Activated naive CD4-positive, alpha-beta T cell (primary cell): ENCODE measurements at places on chromosomes 6 and 20.

GRCh38 chr20:555976-556385 is 12.4 kb upstream of the CSNK2A1 start:
- DNase-seq: no peak

- no peak for DNase-seq
These were observed 33.5 kb downstream of the PLG start for GRCh38 chr6:160735523-160735922.

DNA sequence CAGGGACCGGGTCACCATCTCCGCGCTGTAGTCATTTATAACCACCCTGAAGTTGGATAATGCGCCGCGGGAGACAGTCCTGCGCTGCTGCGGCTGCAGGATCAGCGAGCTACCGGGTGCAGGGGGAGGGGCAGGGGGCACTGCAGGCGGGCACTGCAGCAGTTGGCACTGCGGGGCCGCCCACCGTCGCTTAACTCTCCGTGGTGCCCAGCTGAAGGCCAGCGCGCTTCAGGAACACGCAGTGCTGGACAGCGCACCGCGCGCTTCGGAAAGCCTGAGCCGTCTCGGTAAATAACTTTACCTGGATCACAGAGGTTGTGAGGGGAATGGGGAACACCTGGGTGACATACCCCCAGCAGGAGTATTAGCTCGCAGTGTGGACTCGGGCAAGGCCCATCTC is 12.4 kb upstream of the LRFN2 start:
- no peak for DNase-seq

DNA sequence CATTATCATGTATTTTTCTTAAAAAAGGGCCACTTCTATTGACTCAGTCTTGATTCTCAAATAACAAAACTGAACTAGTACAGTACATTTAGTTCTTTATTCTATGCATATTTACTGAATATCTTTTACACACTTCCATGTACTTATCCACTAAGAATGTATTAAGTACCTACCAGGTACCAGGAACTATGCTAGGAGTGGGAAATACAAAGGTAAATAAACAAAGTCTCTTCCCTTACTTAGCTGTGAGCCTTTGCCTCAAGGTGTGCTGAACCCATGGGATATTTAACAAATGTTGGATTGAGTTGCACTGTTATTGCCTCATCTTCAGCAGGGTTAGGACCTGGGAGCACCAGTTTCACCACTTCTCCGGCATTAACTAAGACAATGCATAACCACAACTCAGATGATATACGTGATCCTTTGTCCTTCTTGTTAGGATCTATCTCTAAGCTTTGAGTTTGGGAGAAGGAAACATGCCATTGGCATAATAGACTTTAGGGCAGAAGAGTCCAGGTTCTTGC is 533.9 kb downstream of the TFAP2B start:
- no peak for DNase-seq

DNA sequence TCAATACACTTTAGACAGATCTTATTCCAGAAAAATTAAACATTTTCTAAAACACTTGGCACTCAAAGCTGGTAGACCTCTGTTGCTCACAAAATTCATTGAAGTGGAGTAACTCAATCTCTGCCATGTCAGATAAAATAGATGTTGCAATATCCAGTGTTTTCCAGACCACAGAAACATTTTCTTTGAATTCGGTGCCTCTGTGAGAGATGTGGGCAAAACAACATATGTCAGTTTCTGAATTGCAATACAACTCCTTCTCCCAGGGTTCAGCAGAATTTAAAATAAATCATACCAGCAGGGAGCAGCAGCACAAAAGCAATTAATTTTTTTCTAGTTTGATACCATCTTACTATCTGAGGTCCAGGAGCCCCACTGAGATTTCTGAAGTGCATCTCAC is 11.3 kb upstream of the PKHD1 start:
- DNase-seq: no peak

DNA sequence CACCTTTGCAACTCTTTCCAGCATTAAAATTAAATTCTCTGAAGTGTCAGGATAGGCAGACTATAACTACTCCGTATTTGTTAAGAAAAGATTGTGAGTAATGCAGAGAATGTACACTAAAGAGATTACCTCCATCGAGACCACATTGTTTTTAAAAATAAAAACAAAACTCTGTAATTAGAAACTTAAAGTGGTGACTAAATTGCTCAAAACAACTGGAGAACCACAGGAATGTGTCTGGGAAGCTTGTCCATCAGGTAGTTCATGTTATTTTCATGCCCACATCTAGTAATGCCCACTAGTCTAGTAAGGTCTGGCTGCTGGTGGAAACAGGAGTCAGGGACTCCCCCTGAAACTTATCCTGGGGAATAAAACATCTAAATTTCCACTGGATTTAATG is 103.0 kb upstream of the FOXQ1 start:
- no peak for DNase-seq

DNA sequence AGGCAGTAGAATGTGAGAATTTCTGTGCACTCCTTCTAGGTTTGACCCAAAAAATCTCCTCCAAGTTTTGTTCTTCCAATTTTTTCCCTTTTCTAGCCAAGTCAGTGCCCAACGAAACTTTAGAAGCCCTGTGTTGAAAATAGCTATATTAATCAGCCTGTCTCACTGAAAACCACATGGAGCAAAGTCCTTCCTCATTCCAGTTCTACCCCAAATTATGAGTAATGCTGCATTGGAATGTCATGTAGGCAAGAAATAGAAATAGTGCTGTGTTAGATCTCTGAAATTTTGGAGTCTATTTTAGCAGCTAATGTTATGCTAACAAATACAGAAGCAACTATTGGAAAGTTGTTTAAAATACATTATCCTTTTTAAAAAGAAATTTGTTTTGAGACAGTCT is 725.5 kb downstream of the TBC1D32 start:
- DNase-seq: no peak

DNA sequence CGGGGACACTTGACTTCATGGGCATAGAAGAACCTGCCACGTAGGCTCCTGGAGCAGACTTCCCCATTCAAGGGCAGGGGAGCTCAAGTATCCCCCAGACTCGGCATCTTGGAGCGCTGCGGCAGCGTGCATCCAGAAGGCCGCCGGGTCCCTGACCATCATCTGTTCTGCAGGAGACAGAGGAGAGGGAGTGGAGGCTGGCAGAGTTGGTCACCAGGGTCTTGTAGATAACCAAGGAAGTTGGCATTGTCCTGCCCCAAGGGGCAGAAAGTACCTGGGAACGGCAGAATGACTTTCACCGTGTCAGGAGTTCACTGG is 82.8 kb downstream of the TCP11 start:
- DNase-seq: no peak

DNA sequence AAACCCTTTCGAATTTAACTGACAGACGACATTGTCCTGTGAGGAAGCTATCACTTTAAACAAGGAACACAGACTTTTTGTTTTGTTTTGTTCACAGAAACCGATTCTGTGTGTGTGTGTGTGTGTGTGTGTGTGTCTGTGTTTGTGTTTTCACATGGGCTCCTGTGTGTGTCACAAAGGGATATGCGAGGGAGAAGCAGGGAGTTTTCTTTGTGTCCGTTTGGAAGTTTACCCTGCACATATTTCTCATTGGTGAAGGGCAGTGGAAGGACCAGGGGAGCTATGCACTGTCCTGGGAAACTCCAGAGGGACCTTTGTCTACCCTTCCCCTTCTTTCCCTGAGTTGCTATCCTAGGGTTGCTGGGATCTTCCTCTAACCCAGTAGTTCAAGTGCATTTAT is 17.7 kb downstream of the POM121L2 start:
- DNase-seq: no peak

DNA sequence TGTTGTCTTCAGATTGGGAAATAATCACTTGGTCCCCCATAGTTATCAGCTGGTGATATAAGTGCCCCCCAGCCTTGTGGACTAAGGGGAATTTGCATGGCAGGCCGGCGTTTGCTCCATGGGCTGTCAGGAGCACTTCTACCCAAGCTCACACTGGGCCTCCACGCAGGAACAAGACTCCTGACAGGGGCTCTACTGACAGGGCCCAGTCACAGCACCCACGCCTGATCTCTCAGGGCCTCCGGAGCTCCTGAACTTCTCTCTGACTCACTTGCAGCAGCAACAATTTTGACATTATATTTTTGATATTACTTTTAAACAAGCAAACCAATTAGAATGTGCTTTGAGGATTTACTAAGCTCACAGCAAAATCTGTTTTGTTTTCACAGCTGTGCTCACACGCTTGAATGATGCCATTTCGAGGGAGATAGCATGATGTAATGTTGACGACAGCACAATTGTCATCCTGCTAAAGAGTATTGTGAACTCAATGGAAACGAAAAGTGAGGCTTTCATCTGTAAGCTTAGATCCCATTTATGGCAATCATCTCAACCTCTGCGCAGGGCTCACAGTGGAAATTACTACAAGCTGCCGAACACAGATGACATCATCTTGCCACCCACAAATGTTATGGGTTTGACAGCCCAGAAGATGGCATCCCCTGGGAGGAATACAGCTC is 28.7 kb upstream of the TXNDC5 start:
- DNase-seq: no peak

DNA sequence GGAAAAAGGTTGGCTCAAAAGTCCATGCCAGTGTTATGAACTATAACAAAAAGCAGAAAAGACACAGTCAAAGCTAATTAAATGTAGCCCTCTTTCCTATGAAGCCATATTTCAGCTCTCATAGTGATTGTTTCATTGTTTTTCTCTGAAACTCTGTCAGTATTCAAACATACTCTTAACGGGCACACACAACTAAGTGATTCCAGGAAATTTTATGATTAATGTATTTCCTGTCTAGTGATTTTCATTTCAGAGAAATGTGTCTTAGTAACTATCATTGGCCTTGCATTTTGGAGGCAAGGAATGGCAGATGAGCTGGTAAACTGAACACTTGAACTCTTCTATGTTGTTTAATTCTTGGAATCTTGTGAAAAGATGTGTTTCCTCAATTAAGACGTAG is 68.0 kb downstream of the CLVS2 start:
- DNase-seq: no peak

GRCh38 chr6:13488015-13488895 is 855 bp upstream of the GFOD1 start:
- DNase-seq: no peak

GRCh38 chr6:14709900-14710299 is 536.0 kb upstream of the JARID2 start:
- DNase-seq: no peak

DNA sequence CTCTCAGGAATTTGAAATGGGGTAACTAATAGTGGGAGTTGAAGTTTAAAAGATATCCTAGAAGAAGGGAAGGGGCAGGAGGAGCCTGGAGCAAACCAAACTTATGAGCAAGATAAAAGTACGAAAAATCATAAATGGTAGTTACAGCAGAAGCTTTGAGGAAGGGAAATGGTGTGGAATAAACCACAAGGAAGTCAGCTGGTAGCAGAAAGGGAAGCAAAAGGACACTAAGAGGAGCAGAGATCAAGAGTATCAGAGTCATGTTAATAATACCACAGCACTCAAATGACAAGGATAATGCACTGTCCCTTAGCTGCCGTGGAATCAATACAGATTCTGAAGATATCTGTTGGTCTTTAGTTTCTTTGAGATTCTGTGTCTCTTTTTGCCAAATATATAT is 44.9 kb upstream of the CCDC28A start:
- DNase-seq: no peak

DNA sequence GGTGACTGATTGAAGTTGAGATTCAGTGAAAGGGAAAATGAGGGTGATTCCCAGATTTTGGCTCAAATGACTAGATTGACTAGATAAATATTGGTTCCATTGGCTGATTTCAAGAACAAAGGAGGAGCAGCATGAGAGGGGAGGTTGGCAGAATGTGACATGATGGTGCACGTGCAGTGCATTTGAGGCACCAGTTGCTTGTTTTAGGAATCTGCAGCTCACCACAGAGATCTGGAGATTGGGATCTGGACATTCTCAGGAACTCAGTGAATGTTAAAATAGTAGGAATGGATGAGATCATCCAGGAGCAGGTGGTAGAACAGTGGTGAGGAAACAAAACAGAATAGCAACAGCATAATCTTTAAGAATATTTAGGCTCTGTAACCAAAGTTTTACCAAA is 496.3 kb downstream of the DHX35 start:
- no peak for DNase-seq

DNA sequence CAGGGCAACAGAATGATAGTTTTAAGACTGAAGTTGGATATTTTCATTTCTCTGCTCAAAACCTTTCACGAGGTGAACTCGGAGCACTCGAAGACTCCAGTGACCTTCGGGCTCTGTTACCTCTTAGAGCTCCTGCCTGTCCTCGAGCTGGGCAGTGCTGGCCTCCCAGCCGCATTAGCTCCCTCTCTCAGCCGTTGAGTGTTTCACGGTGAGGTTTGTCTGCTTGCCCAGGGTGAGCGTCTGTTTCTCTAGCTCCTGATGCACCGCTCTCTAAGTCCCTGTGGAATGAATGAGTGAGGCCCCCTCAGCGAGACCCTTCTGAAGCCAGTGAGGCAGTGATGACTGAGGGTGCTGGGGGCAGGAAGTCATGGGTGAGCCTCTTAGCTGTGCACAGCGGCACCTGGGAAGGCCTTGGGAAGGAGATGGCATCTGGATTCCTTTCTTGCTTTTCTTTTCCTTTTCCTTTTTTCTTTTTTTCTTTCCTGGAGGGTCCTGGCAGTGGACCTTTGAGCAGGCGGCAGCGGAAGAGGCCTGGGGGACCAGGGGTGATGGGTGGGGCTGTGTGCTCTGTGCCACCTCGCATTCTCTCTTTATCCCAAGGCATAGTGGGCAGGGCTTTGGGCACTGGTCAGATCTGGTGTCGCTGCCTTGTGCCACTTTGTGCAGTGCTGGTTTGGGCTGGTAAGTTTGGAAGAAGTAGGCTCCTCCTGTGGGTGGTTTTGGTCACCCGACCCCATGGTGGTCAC is 2.2 kb downstream of the PSMG4 start:
- no peak for DNase-seq

DNA sequence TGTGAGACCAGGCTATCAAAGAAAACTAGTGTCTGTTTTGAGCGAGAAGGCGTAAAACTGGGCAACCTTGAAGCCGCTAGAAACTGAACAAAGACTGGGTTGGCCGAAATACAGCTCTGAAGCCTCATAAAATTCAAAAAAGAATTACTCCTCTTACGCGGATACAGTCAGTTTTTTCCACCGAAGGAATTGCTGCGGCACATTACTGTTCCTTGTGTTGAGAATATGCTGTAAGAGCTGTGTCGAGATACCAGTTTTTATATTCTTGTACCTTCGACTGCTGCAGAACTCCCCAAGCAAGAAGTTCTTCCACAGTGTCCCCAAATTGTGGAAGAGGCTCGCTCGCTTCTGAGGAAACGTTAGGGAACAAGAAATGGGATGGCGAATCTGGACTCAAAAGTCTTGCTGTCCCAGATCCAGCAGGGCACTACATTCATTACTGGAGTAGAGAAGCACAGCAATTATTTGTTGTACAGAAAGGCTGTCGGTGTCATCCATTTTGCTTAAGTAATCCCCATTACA is 523 bp upstream of the COX7A2 start:
- no peak for DNase-seq

- DNase-seq: no peak
These were observed 192.6 kb upstream of the VGLL2 start for GRCh38 chr6:117072781-117073180.

GRCh38 chr6:141403827-141404226 is 728.9 kb upstream of the GJE1 start:
- DNase-seq: no peak

DNA sequence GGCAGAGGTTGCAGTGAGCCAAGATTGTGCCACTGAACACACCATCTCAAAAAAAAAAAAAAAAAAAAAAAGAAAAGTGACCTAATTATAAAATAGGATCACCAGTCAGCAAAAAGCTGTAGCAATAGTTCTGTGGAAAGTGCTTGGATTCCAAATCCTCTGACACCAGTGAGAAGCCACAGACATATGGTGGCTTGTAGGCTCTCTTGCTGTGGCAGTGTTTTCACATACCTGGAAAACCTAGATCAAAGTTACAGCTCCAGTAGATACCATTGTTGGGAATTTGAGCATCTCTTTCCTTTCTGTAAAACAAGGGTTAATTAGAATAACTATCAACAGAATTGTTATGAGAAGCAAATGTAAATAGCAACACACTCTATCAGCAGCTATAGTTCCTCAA is 4.1 kb downstream of the CCDC170 start:
- DNase-seq: no peak
